ENCODE measurements at places on chromosomes 4 and X.

DNA sequence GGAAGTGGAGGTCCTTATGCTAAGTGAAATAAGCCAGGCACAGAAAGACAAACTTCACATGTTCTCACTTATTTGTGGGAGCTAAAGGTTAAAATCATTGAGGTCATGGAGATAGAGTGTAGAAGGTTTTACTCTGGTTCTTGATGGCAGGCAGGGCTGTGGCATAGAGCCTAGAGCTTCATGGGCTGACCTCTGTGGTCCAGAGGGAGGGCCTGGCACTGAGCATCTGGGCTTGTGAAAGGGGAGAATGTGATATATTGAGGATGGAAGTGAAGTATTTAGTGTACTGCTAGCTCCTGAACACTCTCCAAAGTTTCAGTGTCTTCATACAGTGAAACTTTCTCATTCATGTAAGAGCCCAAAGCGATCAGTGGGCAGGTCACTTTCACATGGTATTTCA, 71.3 kb upstream of the ANXA3 start:
- DNase-seq = no peak

- DNase-seq = no peak
Measured at GRCh38 chrX:42090395-42090794, 167.0 kb upstream of the CASK start.

- no peak for DNase-seq
Measured at GRCh38 chrX:149476513-149476912, 28.6 kb downstream of the IDS start.

- no peak for DNase-seq
Measured at GRCh38 chr4:122777846-122778673, 45.6 kb downstream of the BBS12 start.

DNA sequence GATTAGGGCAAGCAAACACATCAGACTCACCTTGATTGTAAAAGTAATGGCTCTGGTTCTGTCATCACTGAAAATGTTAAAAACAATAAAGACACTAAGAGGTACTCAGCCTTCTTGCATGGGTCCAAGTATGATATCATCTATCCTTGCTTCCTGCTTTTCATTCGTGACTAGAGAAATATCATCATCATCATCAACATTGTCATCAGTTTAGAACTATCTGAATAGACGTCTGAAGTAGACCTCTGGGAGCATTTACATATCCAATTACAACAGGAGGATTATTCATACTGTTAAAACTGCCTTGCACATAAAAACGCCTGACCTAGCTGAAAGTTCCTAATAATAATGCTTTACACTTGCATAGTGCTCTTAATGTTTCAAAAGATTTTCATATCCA, 9.8 kb upstream of the FRAS1 start:
- no peak for DNase-seq

GRCh38 chr4:151361126-151361525, 35.7 kb upstream of the SH3D19 start:
- no peak for DNase-seq

GRCh38 chr4:159608436-159608835, 505.6 kb downstream of the RAPGEF2 start:
- no peak for DNase-seq

- no peak for DNase-seq
Measured at GRCh38 chrX:29661290-29661689, 554.1 kb upstream of the MAGEB2 start.

DNA sequence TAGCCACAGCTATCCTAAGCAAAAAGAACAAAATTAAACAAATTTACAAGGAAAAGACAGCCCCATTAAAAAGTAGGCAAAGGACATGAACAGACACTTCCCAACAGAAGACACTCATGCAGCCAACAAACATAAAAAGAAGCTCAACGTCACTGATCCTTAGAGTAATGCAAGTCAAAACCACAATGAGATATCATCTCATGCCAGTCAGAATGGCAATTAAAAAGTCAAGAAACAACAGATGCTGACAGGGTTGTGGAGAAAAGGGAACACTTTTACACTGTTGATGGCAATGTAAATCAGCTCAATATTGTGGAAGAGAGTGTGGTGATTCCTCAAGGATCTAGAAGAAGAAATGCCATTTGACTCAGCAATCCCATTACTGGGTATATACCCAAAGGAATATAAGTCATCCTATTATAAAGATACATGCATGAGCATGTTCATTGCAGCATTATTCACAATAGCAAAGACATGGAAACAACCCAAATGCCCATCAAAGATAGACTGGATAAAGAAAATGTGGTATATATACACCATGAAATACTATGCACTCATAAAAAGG, 163.0 kb upstream of the TET2 start:
- no peak for DNase-seq

- DNase-seq = no peak
Measured at GRCh38 chrX:38879631-38880220, 78.5 kb downstream of the MID1IP1 start.

DNA sequence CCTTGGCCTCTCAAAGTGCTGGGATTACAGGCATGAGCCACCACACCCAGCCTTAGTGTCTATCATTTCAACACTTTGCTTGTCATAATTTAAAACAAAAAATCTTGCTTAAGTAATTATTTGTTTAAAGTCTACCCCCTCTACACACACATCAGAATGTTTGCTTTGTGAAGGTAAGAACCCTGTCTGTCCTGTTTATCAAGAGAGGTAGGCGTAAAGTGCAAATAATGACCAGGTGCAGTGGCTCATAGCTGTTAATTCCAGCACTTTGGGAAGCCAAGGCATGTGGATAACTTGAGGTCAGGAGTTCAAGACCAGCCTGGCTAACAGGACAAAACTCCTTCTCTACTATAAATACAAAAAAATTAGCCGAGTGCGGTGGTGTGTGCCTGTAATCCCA, 326.7 kb upstream of the CLNK start:
- no peak for DNase-seq

DNA sequence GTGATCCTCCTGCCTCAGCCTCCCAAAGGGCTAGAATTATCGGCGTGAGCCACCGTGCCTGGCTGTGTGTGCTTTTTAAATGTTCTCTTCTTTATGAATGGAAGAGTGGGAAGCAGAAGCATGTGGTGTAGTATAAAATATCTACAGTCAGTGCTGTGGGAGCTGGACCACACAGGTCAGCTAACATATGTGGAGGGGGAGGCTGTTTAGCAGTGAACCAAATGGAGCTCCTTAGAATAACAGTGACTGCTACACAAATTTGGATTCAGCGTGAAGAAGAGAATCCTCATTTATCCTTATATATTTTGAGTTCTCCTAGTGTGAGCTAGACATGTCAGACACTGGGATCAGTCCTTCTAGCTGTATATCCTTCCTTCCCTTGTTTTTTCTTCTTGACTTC, 3.2 kb downstream of the SNX25 start:
- no peak for DNase-seq
